HEK293T (cell line): ENCODE measurements at places on chromosomes 7 and 10.

- DNase-seq: no peak
Observed at GRCh38 chr10:27621461-27621860, 117.4 kb downstream of the RAB18 start.

GRCh38 chr7:154259396-154259795, 207.2 kb downstream of the DPP6 start:
- no peak for DNase-seq

GRCh38 chr10:110208614-110209453, 1.4 kb downstream of the MXI1 start:
- DNase-seq: no peak

DNA sequence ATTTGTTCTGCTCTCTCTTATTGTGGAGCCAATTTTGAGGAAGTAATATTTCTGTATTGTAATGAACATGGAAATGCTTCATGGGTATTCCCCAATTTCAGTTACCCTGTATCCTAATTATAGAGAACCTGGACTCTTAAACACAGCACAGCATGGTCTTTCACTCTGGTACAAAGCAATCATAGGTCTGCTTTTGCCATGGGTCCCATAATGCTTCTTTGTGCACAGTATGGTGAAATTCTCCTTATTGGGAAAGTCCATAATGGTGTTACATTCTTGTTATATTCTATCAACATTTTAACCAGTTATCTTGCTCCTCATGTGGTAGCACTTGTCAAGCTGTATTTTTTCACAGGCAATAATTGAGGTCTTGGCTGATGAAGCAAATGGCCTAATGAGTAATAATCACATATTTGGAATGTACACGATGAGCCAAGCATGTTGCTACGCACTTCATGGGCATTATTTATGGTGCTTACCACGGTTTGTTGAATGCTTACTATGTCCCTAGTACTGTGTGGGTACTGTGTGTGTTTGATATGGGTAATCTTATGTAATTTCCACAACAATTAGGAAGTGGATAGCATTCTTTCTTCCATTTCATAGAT, 42.9 kb downstream of the PRKG1 start:
- no peak for DNase-seq

DNA sequence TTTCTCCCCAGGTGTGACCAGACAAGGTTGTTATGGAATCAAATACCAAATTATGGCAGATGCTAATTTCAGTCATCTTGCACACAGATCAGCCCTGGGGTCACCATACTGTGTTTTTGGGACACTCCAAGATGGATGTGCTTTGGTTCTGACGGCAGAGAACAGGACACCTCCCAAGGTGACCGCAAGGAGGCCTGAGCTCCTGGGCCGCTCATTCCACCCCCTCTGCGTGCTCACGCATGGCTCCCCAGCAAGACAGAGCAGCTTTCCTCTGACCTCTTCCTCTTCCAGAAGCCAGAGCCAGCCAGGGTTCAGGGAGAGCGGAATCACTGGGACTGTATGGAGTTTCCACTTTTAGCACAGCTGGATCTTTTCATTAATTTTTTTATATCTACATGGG, 402.8 kb downstream of the DNAJB6 start:
- no peak for DNase-seq

DNA sequence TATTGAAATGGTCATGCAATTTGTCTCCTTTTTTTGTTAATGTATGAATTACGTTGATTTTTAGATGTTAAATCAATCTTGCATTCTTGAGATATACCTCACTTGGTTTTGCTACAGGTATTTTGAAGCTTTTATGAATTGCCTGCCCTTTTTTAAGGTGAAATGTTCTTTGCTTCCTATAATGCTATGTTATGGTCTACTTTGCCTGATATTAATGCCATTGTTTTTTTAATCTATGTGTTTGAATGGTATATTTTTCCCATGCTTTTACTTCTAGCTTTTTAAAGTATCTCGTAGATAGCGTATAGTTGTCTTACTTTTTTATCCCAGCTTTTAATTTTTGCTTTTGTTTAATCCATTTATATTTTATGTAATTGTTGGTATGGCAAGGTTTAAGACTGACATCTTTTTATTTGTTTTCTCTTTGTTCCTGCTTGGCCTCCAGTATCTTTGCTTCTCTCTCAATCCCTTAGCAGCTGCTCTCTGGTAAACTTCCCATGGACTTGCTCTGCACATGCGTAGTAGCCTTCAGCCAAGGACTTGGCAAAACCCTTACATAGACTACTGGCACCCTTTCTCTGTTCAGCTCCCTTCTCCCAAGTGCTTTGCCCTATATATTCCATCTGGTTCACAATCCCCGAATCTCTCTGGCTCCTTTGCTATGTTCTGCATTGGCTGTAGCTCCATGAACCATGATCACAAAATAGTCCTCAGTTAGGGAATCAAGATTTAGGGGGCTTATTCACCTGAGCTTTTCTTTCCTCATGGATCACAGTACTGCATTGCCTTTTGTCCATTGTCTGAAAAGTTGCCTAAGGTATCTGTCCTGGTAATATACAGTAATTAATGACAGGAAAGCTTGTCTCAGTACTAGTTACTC, 8.4 kb downstream of the TRIM24 start:
- no peak for DNase-seq

GRCh38 chr7:35185908-35186731, 67.8 kb downstream of the TBX20 start:
- no peak for DNase-seq

- DNase-seq: peak; percentile 90
Observed at GRCh38 chr10:132448248-132448731, 51.3 kb downstream of the PWWP2B start.

- no peak for DNase-seq
Observed at GRCh38 chr10:128631801-128632241, 505.6 kb upstream of the MKI67 start.

- DNase-seq: no peak
Observed at GRCh38 chr7:44430054-44430453, 60.4 kb downstream of the NUDCD3 start.

DNA sequence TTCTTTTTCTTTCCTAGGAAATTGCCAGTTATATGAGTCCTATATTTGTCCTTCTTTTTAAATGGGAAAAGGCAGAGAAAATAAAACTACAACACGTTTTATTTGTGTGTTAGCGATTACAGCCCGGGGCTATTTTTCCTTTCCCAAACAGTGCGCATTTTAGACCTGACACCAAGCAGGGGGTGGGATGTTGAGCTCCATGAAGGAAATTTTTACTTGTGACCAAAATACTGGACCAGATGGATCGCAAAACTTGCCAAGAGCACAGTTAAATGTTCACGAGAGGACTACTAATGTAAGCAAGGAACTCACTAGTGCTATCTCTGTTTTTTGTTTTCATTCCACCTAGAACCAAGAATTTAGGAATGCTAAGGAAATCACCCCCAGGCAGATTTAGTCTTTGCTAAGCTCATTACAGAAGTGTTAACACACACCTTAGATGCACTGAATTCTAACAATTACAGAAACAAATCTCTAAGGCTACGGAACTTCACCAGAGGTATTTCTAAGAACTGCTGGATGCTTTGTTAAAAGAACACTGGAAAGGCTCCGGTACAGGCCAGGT, 114.8 kb downstream of the JAZF1 start:
- DNase-seq: no peak

DNA sequence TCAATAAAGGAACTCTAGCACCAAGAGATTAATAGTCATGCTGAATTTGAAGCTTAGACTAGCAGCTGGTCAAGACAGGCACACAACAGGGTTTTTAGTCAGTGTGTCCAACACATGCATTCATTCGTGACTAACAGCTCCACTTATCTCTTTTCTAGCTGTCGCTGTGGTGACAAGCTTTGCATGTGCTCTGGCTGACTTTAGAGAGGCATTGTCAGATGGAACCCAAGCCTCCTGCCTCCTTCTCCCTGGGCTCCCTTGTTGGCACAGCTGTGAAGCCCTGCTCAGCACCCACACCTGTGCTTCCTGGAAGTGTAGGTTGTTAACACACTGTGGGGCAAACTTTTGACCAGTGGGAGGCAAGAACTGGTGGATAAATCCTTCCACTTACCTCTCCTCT, 9.8 kb upstream of the AGK start:
- DNase-seq: no peak

DNA sequence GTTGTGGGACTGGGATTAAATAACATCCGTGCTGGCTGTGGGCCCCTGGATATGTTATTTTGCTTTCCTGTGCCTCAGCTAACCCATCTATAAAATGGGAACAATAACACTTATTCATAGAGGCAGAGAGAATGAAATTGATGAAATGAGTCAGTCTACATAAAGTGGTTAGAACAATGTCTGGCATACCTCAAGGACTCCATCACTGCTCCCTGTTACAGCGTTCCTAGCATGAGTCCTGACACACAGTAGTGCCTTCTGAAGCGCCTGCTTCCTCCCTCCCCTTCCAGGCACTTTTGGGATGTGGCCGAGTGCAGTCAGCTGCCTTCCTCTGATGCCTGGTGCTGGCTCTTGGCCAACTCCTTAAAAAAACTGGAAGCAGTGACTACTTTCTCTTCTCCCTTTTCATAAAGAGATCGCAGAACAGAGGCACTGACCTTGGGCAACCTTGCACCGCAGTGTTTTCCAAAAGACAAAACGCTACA, 108.4 kb upstream of the ZMIZ1 start:
- no peak for DNase-seq

GRCh38 chr7:12927635-12928434, 240.4 kb downstream of the ARL4A start:
- no peak for DNase-seq

DNA sequence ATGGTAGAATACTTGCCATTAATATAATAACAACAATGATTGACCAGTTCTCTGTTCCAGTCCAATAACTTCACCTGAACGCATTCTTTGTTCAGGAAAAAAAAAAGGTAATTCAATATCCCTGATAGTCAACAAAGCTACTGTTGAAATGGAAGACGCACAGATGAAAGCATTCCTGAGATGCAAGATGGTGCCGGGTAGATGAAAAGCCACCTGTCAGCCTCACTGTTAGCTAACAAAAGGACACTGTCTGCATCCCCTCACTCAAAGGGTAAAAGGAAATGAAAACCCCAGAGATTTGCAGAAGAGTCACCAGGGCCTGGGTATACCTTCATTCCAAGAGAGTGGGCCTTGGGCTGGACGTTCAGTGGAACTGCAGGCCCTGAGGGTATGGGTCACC, 357.4 kb downstream of the PLXNA4 start:
- no peak for DNase-seq

- no peak for DNase-seq
Observed at GRCh38 chr10:77622889-77623291, 14.7 kb downstream of the KCNMA1 start.

GRCh38 chr7:149748076-149748874, 25.1 kb downstream of the ZNF467 start:
- DNase-seq: no peak

DNA sequence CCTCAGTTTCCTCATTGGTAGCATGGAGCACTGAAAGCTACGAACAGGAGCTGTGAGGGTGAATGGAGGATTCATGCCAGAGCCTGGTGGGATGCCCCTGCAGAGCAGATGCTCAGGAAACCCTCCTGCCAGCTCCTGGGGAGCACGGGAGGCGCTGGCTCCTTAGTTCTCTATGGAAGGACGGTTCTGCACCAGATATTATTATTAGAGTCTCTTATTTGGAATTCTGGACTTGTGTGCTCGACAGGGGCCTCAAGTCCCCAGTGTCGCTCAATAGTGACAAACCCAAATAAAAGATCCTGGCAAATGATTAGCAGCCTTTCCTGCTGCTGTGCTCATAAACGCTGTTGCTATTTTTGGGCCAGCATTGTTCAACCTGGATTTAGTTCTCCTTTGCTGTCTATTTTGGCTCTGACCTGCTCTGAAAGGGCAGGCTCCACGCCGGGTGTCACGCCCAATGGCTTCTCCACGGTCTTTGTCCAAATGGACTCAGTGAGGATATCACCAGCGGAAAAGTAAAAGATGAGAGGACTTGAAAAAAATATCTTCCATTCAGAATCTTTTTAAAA, 23.0 kb upstream of the KLF6 start:
- no peak for DNase-seq

DNA sequence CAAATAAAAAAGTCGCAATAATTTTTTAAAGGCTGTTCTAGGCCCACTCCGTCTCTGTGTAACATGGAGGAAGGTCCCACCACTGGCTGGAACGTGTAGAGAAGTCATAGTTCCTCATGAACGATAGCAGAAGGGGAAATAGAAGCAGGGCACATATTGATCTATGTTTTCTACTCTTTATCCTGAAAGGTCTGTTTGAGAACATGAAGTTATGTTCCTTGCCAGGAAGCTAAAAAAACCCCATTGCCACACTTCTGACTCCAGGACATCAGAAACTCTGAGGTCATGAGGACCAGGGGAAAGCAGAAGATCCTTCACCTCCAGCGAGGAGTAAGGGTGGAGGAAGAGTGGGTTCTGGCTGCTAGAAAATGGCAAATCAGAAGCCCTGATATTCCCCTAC, 10.8 kb downstream of the ANKRD22 start:
- DNase-seq: no peak

GRCh38 chr10:128574581-128575210, 448.5 kb upstream of the MKI67 start:
- no peak for DNase-seq

DNA sequence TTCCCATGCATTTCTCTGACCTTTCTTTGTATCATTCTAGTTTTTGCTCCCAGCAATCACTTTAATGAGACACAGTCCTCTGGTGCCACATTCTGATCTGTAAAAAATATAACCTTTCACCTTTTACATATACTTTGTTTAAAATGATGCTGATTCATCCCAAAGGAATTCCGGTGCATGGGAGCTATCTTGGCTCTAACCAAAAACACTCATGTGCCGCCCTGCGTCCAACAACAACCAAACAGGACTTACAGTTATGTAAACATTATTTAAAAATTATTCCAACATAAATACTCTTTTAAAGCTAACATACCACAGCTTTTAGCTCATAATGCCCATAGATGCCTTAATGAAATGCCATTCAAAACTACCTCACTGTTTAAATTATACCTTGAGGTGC, 7.7 kb upstream of the OPALIN start:
- DNase-seq: no peak

- DNase-seq: no peak
Observed at GRCh38 chr7:22577470-22578001, 77.5 kb upstream of the STEAP1B start.

DNA sequence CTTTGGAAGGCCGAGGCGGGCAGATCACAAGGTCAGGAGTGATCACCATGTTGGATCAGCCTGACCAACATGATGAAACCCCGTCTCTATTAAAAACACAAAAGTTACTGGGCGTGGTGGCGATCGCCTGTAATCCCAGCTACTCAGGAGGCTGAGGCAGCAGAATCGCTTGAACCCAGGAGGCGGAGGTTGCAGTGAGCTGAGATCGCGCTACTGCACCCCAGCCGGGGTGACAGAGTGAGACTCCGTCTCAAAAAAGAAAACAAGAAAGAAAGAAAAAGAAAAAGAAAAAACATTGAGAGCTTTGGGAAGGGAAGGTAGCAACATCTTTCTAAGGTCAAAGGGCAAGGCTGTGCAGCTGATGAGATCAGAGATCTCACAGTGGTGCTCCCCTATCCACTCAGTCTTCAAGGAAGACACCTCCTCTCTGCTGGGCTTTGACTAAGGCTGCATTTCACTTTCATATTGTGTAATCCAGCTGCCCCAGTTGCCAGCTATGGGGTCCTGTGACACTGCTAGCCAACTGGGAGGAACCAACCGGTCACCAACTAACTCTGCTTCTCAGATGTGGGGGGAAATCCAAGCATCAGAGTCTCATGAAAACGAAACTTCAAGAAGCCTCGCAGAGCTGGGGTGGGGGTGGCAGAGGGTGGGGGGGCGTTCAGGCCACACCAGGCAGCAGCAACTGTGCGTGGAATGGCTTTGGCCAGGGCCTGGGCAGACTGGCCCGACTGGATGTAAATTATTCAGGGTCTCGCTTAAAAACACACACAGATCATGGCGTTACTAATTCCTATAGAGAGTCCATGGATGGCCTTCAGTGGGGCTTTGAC, 1.5 kb downstream of the IL15RA start:
- DNase-seq: no peak

GRCh38 chr7:128431221-128431620, 21.4 kb upstream of the IMPDH1 start:
- DNase-seq: no peak
